ENCODE measurements at places on chromosomes 6 and 20.

GRCh38 chr6:88983532-88983931, 20.1 kb upstream of the RNGTT start:
- no peak for DNase-seq

- peak; percentile 68 for DNase-seq
Observed at GRCh38 chr6:110859335-110859792, 15.2 kb upstream of the AMD1 start.

DNA sequence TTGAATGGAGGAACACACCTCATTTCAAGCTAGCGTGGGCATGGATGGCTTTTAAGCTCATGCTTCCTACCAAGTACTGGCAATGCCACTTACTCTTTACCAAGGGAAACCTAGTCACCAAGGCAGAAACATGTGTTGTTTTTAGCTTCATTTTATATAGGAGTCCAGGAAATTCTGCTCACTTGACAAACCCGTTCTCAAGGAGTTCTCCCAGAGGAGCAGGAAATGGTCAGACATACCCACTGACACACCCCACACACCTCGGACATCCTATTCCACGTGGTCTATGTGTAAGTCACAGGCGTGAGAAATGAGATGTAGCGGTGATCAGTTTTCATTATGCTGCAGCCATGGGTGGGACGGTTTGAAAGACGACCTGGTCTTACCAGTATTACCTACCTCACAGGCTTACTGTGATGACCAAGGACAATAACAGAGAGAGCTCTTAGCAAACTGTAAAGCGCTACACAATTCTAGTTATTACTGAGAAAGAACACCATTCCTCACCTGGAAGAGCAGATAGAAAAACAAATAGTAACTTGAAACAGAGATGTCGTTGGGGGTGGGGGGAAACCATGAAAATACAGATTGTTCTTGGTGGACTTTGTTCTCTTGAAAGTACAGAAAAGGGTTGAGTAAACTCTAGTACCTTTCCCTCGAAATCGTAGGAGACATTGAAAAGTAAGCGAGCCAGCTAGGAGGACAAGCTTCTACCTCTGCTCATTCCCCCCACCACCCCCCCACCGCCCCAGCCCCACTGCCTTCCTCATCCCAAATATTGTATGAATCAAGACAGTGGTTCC, 1.7 kb downstream of the CNKSR3 start:
- DNase-seq, result no peak

GRCh38 chr6:41836022-41836659, 48.6 kb downstream of the TOMM6 start:
- no peak for DNase-seq

GRCh38 chr20:4684837-4685413, 36.8 kb upstream of the PRND start:
- no peak for DNase-seq

DNA sequence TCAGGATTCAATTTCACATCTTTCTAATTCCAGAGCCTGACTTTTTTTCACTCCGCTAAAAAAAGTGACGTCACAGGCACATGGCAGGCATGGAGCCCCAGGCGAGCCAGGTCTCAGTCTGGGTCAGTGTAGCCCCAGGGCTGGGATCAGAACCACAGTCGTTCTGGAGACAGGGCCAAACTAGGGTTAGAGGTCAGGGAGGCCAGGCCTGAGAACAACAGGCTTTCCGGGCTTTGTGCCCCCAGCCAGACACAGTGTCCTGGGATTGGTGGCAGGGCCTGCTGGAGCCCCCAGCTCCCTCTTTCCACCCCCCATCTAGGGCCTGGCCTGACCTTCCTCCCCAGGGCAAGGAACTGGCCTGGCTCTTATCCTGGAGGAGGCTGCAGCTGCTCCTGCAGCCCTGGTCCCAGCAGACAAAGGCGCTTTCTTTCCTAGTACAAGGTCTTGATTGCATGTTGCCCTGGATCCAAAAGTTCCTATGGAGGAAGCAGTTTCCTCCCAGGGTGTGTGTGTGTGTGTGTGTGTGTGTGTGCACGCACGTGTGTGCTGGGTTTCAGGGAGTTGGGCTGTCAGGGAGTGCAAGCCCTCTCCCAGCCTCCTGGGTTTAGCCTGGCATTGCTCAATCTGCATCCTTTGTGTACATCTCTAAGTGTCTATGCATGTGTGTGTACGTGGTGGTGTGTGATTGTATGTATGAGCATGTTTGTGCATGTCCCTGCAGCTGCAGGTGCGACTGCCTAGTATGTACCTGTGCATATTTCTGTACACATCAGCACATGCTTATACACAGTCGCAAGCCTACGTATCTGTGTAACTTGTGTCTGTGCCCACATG, 26.5 kb upstream of the EMILIN3 start:
- peak; percentile 83 for DNase-seq

DNA sequence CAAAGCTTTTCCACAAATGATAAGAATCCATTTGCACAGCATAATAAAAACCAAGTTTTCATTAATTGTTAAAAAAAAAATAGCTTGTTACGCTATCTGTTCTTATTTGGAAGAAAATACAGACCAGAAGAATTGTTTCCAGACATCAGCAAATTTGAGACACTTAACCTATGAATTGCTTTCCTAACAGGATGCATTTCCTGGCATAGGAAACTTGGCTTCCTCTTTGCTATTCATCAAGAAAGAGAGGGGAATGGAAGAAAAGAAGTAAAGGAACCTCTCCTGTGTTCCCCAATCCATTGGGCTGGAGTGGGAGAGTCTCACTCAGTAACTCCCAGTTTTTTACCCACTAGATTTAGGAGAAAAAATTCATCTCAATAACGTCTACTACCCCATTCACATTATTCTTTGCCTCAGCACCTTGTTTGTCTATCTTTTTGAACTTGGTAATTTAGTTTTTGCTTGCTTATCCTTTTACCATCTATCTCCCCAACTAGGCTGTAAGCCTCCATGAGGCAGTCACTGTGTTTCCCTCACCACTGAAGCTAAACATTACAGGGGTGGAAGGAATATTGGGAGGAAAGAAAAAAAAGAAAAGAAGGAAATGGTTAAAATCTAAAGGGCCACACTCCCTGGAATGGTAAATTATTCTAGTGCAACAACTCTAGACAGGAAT, 150.3 kb downstream of the COL21A1 start:
- DNase-seq, result no peak

GRCh38 chr20:49132995-49133478, 55.1 kb downstream of the STAU1 start:
- DNase-seq, result no peak

DNA sequence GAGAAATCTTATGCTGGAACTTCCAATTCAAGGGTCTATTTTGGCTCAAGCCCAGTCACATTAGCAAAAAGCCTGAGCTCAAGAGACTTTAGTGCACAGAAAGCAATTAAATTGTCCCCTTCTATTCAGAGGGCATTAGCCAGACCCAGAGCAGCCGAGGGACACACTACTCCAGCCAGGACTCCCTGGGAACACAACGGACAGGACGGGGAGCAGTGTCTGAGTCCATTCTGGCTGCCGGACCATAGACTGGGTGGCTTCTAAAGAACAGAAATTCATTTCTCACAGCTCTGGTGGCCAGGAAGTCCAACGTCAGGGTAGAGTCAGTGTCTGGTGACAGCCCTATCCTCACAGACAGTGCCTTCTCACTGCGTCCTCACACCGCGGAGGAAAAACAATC, 78.4 kb downstream of the PRND start:
- DNase-seq, result no peak

DNA sequence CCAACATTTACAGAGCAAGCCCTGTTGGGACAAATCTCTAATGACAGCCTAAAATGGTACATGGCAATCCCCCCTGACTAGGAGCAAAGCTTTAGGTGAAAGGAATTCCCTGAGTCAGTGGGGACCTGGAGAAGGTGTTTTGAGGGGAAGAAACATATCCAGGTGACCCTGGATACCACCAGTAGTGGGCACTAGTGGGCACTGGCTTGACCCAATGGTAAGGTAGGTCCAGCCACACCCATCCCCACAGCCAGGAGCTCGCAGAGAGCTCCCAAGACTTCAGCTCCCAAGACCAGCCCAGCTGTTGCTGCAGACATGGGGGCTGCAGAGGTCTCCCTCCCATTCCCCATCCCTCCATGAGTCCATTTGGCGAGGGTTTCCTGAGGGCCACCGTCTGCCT, 19.5 kb downstream of the GRM4 start:
- DNase-seq, result no peak

- DNase-seq, result peak; percentile 84
Observed at GRCh38 chr20:58870293-58871014, 17.9 kb downstream of the GNAS start.

- no peak for DNase-seq
Observed at GRCh38 chr20:50410343-50410742, 99.8 kb upstream of the PTPN1 start.

GRCh38 chr6:11522812-11523605, 14.5 kb upstream of the TMEM170B start:
- DNase-seq, result no peak

DNA sequence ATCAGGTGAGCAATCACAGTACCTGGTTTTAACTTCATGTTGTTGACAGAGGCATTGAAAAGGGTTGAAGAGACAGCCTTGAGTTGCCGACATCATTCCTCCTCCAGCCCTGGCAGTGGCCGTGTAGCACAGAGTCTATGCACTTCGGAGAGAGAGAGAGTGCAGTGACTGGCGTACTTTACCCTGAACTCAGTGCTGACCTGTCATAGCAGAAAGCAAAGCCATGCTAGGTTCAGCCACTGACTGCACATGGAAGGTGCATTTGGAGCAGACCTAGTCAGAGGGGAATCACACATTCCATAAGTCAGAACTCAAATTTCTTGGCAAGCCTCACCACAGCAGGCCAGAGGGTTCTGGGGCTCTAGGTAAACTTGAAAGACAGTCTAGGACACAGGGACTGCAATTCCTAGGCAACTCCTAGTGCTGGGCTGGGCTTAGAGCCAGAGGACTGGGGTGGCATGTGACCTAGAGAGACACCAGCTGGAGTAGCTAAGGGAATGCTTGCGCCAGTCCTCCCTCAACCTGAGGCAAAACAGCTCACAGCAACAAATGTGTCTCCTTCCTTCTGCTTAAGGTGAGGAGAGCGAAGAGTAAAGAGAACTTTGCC, 69.1 kb downstream of the ELOVL4 start:
- no peak for DNase-seq

DNA sequence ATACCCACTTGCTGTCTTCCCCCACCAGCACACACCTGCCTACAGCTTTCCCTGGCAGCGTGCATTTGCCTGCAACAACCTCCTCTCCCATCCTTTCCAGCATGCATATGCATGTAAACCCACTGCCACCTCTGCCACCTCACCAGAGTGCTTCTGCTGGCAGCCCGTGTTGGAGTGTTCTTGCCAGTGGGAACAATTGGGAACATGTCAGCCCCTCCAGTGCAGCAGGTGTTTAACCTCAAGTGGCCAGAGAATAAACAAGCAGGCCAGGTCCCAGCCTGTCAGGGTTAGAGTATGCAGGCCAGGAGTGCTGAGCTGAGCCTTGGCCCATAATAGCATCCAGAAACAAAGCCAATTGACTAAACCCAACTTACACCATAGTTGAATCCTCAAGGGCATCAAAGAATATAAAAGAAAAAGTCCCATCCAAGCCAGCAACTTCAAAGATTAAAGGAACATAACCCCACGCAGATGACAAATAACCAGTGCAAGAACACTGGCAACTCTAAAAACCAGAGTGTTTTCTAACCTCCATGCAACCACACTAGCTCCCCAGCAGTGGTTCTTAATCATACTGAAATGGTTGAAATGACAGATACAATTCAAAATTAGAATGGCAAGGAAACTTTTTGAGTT, 1212.1 kb upstream of the CITED2 start:
- no peak for DNase-seq

- no peak for DNase-seq
Observed at GRCh38 chr20:56362833-56363413, 4.1 kb downstream of the FAM210B start.

- peak; percentile 45 for DNase-seq
Observed at GRCh38 chr6:165841153-165841558, 178.1 kb upstream of the PDE10A start.

- DNase-seq, result no peak
Observed at GRCh38 chr20:34639755-34640222, 37.1 kb downstream of the PIGU start.

- no peak for DNase-seq
Observed at GRCh38 chr6:8110725-8111124, 8.4 kb upstream of the EEF1E1 start.

Data from posterior vena cava (tissue), 2 donors.